ENCODE measurements at places on chromosomes 2 and 18.

DNA sequence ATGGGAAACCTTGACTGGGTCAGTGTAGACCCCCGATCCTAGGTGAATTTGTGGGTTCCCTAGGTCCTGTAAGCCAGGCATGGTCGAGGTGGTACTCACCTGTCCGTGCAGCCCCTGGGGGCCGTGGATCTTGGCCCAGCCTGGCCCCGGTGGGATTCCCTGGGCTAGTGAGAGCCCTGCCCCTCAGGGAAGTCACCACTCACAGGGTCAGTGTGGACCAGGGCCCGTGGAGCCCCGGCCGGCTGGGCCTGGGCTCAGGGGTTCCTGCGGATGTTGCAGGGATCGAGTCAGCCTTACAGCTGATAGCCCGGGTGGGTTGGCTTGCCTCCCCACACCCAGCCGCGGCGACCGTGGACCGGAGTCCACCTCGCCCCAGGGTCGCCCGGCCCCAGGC is 528 bp downstream of the ATG9A start:
- DNase-seq = no peak

GRCh38 chr2:199136681-199137080 is 321.1 kb downstream of the SATB2 start:
- no peak for DNase-seq

DNA sequence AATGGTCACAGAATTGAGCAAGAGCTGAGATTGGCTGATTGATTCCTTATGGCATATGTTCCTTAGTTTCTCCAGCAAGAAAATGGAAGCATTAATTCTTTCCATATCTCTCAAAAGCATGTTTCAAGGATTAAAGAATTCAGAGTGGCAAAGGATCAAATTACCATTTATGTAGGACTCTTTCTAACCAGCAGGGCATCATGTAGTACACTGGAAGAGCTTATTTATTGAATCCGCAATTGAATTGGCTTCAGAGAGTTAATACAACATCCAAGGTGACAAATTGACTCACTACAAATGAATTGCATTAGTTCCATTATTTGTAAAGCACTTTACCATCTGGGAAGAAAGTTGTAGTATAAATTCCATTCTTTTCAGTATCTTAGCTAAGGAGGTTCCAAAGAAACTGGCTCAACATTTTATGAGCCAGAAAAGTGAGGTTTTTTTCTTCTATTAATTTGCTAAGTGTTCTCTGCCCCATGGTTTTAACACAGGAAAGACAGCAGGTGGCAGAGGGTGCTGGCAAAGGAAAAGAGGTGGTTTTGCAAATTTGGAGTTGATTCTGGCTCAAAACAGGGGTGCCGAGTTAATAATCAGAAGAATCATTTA is 409.9 kb downstream of the MTX2 start:
- no peak for DNase-seq

GRCh38 chr18:46916551-46917107 is 678 bp downstream of the PIAS2 start:
- peak; percentile 83 for DNase-seq

- no peak for DNase-seq
These were observed 192.8 kb upstream of the APCDD1 start for GRCh38 chr18:10261344-10262276.

DNA sequence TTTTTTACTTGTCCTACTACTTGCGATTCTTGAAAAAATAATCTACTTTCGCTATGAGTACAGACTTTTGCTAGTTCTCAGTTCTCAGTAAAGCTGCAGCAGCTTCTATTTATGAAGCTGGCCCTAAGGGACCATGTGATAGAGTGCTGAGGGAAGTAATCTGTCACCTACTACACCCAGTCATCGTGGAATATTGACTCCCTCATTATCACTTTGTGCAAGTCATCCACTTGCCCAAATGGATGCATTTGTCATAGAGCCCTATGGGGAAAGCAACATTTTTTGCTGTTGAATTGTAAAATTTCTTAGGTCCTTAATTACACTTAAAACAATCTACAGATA is 1919.8 kb downstream of the SUCLG1 start:
- DNase-seq = peak; percentile 12

- no peak for DNase-seq
These were observed 22.4 kb upstream of the MGAT5 start for GRCh38 chr2:134231301-134231964.
